Femur (tissue), 1 donor: ENCODE measurements at places on chromosomes 3 and 15.

- no peak for DNase-seq
Measured at GRCh38 chr3:124078953-124079911, 87.3 kb upstream of the ROPN1 start.

DNA sequence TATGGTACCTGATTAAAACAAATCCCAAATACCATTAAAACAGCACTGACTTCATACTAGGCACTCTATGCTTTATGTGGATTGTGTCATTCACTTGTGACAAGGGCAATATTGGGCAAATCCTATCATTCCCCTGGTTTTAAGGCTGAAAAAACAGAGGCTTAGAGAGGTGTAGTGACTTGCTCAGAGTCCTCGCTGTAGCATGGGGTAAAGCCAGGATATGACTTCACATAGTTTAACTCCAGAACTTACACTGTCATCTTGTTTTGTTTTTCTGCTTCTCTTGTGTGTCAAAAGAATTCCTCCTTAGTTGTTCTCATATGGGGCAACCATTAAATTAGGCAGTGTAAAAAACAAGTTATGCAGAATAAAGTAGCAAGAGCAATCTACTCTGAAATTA is 40.3 kb upstream of the ICE2 start:
- DNase-seq = no peak

- no peak for DNase-seq
Measured at GRCh38 chr3:78957456-78957855, 810.3 kb downstream of the ROBO1 start.

DNA sequence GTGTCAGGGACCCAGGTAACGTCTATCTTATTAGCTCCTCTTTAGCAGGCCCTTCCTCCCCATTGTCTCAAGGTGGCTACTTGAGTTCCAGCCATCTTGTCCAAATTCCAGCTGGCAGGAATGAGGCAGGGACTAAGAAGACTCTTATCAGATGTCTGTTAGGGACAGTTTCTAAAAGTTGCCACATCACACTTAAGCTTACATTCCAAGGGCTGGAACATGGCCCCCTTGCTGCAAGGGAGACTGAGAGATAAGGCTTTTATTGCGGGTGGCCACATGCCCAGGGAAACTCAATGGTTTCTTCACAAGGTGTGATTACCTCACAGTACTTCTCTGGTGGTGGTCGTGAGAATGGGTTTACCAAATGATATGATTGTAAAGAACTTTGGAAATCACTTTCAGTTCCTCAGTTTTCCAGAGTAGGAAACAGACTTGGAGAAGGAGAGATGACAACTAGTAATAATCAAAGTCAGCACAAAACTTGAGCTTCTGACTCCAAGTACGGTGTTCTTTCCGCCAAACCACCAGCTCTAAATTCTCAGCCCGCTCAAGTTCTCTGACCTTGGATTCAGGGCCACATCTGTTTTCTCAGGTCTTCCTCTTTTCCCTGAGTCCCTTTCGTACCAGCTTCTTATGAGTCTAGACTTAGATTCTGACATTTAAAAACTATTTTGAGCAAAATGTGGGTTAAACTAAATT is 14.2 kb downstream of the PDIA5 start:
- DNase-seq = no peak

GRCh38 chr3:50068134-50068533 is 20.6 kb upstream of the RBM5 start:
- no peak for DNase-seq

DNA sequence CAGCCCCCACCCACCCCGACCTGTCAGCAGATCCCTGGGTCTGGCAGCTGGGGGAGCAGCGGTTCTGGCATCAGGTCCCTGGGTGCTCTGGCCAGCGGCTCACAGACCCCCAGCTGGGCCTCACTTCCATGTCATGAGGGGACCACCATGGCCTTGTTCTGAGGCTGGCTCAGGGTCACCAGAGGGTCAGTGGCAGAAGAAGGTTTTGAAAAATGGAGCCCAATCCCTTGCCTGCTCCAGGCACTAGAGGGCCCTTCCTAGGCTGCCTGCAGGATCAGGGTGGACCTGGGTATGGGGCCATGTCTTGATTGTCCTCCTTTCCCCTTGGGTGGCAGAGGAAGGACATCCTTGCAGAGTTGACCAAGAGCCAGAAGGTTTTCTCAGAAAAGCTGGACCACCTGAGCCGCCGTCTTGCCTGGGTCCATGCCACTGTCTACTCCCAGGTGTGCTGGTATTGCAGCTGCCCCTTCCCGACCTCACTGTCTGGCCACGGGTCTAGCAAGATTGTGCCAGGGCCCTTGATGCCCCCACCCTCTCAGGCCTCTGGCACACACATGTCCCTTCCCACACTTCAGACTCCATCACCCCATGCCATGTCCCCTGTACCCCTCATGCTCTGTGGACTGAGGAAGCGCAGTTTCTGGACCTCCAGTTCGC is 12.9 kb downstream of the AMIGO3 start:
- DNase-seq = no peak

DNA sequence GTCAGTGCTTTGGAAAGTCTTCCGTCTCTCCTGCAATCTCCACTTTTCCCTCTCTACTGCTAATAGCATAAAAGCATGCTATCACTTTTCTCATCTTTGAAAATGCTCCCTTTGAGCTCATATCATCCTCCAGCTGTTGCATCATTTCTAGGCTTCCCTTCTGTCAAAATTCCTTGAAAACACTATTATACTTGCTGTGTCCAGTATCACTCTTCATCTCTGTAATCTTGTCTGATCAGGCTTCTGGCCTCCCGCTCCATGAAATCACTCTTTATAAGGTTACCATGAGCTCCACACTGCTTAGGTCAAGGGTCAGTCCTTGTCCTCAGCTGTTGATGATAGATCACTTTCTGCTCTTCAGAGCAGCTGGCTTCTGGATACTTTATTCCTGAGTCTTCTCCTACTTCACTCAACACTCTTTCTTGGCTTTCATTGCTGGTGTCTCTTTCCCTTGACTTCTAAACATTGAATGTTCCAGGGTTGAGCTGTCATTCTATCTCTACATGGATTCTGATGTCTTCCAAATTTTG is 50.9 kb upstream of the SPTSSB start:
- DNase-seq = no peak

DNA sequence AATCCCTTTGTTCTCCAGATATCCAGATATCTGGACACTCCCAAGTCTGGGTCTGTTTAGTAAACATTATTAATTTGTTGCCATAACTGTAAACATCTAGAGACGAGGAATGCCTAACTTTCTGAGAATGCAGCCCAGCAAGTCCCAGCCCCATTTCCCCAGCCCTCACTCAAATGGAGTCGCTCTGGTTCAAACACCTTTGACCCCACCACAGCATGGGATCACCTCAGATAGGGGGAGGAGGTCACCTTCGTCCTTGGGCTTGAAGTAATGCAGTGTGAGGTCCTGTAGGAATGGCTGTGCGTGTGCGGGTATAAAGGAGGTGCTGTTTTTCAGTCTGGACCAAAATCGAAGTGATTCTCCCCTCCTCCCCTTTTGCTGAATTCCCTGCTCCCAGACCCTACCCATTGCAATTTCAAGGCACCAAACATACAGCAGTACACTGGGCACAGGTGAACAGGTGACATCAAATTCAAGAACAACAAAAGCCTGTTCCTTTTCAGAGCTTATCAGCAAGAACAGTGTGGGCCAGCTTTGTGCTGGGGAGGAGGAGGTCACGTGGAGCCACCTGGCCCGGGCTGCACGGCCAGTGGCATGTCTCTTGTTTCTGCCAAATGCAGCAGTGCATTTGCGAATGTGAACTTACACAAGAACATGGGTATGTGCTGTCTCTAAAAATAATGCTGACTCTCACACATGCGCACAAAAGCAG is 57.5 kb upstream of the TRPM1 start:
- DNase-seq = no peak

DNA sequence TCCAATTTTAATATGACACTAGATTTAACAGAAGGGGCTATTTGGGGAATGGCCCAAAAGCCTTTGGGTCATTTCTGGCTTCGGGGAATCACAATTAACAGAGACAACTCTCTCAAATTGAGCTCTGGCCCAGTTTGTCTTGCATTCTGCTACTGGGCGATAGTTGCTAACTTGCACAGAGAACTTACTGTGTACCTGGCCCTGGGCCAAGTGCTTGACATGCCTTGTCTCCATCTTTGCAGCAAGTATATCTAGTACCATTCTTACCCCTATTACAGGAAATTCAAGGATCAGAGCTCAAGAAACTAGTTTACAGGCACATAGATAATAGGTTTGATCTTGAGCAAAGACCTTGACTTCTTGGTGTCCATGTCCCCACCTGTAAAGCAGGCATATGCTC is 175.7 kb downstream of the TMEM108 start:
- DNase-seq = no peak

DNA sequence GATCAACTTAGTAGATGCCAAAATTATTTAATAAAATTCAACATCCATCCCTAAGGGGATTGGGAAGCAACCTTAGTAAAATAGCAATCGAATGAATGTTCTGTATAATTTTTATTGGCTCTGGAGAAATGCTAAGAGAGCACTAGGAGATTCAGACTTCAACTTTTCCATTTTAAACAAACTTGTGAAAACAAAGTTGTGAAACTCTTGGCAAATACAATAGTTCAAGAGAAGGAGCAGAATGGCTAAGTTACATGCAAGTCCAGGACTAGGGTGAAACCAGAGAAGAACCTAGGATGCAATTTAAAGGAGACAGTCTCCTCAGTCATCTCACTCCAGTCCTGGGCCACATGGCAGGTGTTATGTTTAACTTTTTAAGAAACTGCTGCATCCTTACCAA is 16.7 kb upstream of the ZNF280D start:
- DNase-seq = no peak

GRCh38 chr15:78182821-78183220 is 33.7 kb downstream of the IDH3A start:
- DNase-seq = no peak

- no peak for DNase-seq
Measured at GRCh38 chr15:90031231-90031791, 30.2 kb downstream of the ZNF710 start.

DNA sequence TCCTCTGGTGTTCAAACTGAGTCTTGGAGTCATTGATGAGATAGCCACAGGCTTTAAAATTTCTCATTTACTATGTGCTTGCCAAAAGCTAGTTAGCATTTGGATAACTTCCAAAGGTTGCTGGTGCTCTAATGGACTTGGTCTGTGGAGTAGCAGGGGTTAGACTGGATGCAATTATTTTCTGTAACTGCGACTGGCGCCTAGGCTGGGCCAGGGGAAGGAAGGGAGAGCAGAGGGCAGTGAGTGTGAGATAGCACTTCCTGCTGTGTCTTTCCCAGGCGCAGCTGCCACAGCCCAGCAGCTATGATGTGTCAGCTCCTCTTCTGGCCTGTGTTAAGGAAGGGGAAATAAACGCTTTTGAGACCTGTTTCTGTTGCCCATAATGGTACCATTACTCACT is 98.6 kb downstream of the MYRIP start:
- no peak for DNase-seq

DNA sequence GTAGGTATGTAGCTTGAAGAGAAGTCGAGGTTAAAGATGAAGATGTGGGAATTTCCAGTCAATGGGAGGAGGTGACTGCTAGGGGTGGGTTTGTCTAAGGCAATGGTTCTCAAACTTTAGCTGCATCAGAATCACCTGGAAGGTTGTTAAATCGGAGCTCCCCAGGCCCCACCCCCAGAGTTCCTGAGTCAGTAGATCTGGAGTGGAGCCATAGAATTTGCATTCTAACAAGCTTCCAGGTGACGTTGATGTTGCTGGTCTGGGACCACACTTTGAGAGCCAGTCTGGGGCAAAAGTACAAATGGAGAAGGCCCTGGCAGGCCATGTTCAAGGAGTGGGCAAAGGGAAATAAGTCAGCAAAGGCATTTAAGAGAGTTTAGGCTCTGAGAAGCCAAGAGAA is 69.1 kb downstream of the CMTM8 start:
- DNase-seq = no peak

GRCh38 chr15:65653801-65654521 is 32.2 kb downstream of the SLC24A1 start:
- no peak for DNase-seq

- no peak for DNase-seq
Measured at GRCh38 chr3:154131830-154132229, 10.6 kb downstream of the ARHGEF26 start.

GRCh38 chr3:14846226-14846880 is 27.6 kb downstream of the FGD5 start:
- DNase-seq = peak; percentile 35

DNA sequence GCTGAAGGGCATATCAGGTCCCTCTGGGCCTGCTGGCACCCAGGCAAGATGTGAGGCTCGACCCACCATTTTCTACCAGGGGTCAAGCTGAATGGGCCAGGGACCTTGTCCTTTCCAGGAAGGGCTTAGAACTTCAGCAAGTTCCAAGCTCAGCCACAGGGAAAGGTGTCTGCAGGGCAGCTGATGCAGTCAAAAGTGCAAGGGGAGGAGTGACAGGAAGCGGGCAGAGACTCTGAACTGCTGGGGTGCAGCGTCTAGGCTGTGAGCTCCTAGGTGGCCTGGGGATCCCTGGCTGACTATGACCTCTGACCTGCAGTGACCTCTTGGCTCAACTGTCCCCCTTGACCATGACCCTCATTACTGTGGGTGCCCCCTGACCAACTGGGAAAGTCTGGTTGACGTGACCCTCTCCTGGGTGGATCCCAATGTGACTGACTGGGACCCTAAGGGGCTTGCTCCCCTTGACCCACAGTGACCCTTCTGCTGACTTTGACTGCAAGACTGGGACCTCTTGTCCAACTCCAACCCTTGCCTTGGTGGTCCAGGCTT is 14.4 kb upstream of the SEC13 start:
- DNase-seq = no peak

DNA sequence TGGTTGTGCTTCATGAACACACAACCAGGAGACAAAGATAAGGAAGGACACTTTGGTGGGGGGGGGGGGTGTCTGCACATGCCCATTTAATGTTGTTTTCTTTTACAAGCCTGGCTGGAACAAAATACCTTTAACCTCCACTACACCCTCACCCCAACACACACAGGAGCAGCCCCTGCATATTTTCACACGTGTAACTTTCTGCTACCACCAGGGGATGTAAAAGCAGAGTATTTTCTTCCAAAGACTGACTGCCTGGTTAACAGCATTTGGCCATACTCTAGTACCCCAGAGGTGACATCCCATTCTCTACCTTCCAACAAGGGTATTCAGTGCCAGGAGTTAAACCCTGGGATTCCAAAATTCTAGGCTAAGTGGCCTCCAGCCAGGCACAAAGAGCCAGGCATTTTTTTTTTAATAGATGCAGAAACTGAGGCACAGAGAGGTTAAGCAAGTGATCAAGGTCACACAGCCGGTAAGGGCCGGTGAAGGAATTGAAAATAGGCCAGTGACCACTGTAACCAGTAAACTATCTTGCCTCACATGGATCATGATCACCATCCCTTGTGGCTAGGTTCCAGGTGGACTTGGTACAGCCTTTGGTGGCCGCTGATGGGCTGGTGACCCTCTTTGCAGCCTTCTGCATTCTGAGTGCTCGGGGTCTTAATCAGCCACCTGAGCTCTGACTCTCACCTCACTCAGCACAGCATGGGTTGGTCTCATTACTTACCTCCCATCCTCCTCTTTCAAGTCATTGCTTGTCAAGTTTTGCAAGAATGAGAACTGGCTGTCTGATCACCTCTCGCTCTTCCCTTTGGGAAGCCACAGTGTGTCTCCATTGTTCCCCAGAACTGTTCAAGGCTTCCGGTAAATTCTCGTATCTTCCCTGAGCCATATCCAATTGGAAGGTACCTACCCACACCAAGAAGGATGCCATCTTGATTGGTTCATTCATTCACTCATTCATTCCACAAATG is 20.4 kb downstream of the MAGI1 start:
- DNase-seq = no peak
